ENCODE measurements at places on chromosomes 1 and 21. TPM values are rescaled to one million over a fixed set of nuclear protein-coding genes. Genes with fewer than 3 reads are reported as not detected.

The TSSK3 gene
- not detected for total RNA-seq

The PRELP gene
- total RNA-seq = under 0.01 TPM

The GPN2 gene
- total RNA-seq = 6.7 TPM

The CSMD2 gene
- 0.15 TPM for total RNA-seq

The ELOVL1 gene
- total RNA-seq = 53.0 TPM

The BRDT gene
- not detected for total RNA-seq

The PPIAL4G gene
- total RNA-seq = not detected

The C1QTNF12 gene
- 0.32 TPM for total RNA-seq

The CASQ2 gene
- not detected for total RNA-seq

The RAB42 gene
- total RNA-seq = not detected

The FAM72B gene
- total RNA-seq = 4.0 TPM

Measured in epithelial cell of umbilical artery (primary cell).